ENCODE measurements at places on chromosomes 11 and 22.
A peak's percentile ranks its signal among the peaks of the same experiment; 100 is the strongest.

DNA sequence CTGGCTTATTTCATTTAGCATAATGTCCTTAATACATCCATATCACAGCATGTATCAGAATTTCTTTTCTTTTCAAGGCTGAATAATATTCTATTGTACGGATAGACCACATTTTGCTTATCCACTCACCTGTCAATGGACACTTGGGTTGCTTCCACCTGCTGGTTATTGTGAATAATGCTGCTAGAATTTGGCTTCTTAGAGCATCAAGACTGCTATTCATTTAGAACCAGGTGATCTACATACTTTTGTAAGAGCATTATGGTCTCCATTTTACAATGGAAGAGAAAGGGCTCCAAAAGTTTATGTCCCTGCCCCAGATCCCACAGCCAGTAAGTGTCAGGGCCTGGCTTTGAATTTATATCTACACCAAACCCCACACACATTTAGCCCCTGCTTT, 100.7 kb upstream of the CD82 start:
- no peak for DNase-seq

DNA sequence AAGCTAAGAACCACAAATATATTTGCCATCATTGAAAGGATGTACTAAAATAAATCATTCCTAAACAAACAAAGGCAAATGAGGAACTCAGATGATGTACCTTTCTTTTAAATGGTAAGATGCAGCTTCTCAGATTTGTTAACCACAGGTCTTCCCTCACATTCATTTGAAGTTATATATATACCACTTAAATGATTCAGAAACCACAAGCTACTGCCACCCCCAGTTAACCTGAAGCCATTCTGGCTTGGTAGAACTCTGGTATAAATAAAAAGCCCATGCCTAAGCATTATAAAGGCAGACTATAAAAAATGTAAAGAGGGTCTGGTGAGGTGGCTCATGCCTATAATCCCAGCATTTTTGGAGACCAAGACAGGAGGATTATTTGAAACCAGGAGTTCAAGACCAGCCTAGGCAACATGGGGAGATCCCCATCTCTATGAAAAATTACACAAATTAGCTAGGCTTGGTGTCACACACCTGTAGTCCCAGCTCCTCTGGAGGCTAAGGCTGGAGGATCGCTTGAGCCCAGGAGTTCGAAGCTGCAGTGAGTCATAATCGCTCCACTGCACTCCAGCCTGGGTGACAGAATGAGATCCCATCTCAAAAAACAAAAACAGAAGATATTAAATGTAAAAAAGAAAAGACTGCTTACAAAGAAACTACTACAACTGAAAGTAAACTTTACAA, 1185.3 kb downstream of the JRKL start:
- DNase-seq, result no peak

DNA sequence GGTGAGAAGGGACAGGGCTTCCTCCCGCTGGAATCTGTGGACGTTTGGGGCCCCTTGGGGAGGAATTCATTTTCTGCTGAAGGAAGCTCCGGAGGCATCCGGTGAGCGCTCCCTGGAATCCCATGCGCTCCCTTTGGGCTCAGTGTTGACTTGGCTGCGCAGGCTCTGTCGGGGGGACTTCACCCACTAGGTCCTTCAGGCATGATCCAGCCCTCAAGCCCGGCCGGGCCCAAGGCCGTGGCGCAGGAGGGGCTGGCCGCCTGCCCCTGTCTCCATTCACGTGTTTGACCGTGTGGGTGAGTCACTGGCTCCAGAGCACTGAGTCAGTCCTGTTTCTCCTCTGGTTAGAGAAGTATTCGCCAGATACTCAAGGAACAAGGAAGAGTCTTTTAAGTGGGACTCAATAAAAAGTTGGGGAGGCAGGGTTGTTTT, 1.4 kb downstream of the CTTN start:
- DNase-seq, result no peak

GRCh38 chr11:59206635-59207034, 6.1 kb downstream of the MPEG1 start:
- DNase-seq, result peak; percentile 28

DNA sequence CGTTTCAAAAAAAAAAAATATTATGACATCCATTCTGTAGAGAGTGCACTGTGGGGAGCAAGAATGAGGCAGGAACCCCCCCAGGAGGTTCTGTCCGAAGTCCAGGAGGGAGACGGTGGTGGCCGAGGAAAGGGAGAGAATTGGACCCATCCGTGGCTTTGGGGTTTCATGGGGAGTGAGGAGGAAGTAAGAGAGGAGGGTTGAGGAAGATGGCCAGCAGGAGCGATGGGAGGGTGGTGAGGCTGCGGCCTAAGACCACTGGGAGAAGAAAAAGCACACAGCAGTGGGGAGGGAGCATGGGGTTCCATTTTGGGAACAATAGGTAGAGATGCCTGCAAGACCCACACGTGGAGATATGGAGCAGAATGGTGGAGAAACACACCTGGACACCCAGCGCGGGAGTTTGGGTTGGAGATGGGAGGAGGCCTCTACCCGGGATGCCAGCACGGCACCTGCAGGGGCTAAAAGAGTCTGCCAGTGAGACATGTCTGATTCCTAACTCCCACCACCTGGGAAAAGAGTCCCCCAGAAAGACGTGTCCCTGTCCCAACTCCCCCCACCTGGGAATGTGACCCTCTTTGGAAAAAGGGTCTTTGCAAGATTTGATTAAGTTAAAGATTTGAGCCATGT, 72.5 kb upstream of the SHANK2 start:
- no peak for DNase-seq

All from NCI-H748 treated with DMSO at 0.1 percent for 48 hours (cell line).